ENCODE measurements at places on chromosomes 2 and 18.
A peak's percentile ranks its signal among the peaks of the same experiment; 100 is the strongest.

GRCh38 chr2:223884399-223884798 lies 47.0 kb upstream of the AP1S3 start:
- no peaks in the 10 kb centered on the region for H3K4me1 ChIP-seq
- H3K27me3 ChIP-seq: peaks cover 4% of the 10 kb centered on the region
- no peak overlapping the region for H3K27ac ChIP-seq
- H3K4me3 ChIP-seq: no peak overlapping the region
- H3K36me3 ChIP-seq: peaks cover 29% of the 10 kb centered on the region

DNA sequence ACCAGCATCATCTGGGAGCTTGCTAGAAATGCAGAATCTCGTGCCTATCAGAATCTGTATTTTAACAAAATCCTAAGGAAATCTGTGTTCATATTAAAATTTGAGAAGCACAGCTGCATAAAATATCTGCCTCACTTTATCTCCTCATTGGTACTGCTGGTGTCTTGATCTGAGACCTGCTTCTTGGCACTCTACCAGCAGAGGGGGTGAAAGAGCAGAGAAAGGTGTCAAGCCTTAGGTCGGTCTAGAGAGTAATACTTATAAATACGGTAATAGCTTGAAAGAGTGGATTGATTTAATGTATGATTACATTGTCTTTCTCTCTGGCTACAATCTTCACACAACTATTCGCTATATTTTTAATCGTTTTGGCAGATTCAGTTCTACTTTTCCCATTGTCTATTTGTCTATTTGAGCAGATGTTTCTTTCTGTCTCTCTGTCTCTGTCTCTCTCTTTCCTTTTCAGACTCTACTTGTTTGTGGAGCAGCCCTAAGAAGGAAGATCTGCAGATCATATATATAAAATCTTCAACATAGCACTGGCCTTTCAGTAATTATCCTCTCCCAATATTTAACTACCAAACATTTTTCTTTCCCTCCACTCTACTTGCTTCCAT lies 1.7 kb upstream of the GCG start:
- peak; percentile 68 for DNase-seq
- H3K27ac ChIP-seq: no peak overlapping the region
- peaks cover 3% of the 10 kb centered on the region for H3K4me1 ChIP-seq
- no peak overlapping the region for H3K4me3 ChIP-seq
- H3K36me3 ChIP-seq: no peaks in the 10 kb centered on the region

DNA sequence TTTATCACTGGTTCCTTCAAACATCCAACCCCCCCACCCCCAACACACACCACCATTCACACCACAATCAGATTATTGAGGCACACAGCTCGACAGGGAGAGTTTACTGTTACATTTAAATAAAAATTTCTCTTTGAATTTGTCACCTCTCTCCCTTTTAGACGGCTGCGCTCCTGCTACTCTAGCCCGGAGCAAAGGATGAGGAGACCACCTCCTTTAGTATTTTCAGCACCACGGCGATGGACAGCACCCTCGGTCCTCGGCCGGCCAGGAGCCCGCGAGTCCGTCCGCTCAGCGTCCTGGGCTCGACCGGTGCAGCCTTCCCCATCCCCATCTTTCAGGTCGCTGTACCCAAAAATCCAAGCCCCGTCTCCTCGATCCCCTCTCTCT lies 892 bp downstream of the CELF4 start:
- peak overlapping the region; percentile 84 for H3K4me3 ChIP-seq
- H3K4me1 ChIP-seq: peaks cover 7% of the 10 kb centered on the region
- peak; percentile 88 for DNase-seq

- no peak overlapping the region for H3K27ac ChIP-seq
- H3K4me3 ChIP-seq: no peak overlapping the region
- peaks cover 26% of the 10 kb centered on the region for H3K27me3 ChIP-seq
Measured at GRCh38 chr18:78779996-78780718, 199.5 kb upstream of the SALL3 start.

- H3K4me3 ChIP-seq: no peak overlapping the region
- H3K27ac ChIP-seq: no peak overlapping the region
- no peaks in the 10 kb centered on the region for H3K4me1 ChIP-seq
- no peak for DNase-seq
- no peaks in the 10 kb centered on the region for H3K27me3 ChIP-seq
Measured at GRCh38 chr18:47868744-47869143, 61.7 kb downstream of the SMAD2 start.

DNA sequence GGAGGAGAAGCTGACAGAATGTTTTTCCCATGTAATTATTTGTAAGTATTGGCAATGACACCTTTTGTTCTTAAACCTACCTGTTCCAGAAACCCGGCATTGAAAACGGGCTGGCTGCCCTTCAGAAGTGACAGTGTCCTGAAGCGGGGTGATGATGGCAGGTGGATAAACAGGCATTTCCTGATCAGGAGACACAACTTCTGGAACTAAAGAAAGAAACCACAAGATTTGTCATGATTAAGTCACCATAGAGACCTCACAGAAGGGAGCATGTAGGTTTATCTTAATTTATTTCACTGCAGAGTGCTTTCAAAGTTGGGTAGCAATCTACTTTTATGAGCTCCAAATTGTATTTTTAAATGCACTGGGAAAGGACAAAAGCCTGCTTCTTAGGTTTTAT lies 43.1 kb downstream of the TTN start:
- no peaks in the 10 kb centered on the region for H3K36me3 ChIP-seq
- no peak for DNase-seq
- no peak overlapping the region for H3K4me3 ChIP-seq
- H3K27ac ChIP-seq: no peak overlapping the region
- no peaks in the 10 kb centered on the region for H3K4me1 ChIP-seq

- H3K4me3 ChIP-seq: no peak overlapping the region
- no peaks in the 10 kb centered on the region for H3K36me3 ChIP-seq
- H3K27me3 ChIP-seq: no peaks in the 10 kb centered on the region
- no peak overlapping the region for H3K27ac ChIP-seq
- peak; percentile 64 for DNase-seq
Measured at GRCh38 chr2:153519257-153519875, 40.8 kb upstream of the RPRM start.

- no peaks in the 10 kb centered on the region for H3K27me3 ChIP-seq
- H3K36me3 ChIP-seq: no peaks in the 10 kb centered on the region
- no peak overlapping the region for H3K27ac ChIP-seq
Measured at GRCh38 chr18:68533641-68534040, 181.3 kb downstream of the TMX3 start.

GRCh38 chr2:201872591-201872990 lies 66.3 kb downstream of the CDK15 start:
- no peaks in the 10 kb centered on the region for H3K4me1 ChIP-seq
- H3K27me3 ChIP-seq: no peaks in the 10 kb centered on the region
- H3K36me3 ChIP-seq: no peaks in the 10 kb centered on the region
- no peak overlapping the region for H3K4me3 ChIP-seq

DNA sequence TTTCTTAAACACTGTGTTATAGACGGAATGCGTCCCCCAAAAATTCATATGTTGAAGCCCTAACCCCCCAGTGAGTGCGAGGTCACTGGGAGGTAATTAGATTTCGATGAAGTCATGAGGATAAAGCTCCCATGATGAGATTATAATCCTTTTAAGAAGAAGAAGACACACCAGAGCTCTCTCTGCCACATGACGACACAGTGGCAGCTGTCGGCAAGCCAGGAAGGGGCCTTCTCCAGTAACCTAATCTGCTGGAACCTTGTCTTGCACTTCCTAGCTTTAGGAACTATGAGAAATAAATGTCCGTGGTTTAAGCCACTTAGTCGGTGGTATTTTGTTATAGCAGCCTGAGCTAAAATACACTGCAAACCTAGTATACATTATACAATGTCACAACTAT lies 12.3 kb downstream of the TMEM237 start:
- H3K4me3 ChIP-seq: no peak overlapping the region
- no peak for DNase-seq
- H3K27me3 ChIP-seq: no peaks in the 10 kb centered on the region
- no peaks in the 10 kb centered on the region for H3K4me1 ChIP-seq
- H3K27ac ChIP-seq: no peak overlapping the region

DNA sequence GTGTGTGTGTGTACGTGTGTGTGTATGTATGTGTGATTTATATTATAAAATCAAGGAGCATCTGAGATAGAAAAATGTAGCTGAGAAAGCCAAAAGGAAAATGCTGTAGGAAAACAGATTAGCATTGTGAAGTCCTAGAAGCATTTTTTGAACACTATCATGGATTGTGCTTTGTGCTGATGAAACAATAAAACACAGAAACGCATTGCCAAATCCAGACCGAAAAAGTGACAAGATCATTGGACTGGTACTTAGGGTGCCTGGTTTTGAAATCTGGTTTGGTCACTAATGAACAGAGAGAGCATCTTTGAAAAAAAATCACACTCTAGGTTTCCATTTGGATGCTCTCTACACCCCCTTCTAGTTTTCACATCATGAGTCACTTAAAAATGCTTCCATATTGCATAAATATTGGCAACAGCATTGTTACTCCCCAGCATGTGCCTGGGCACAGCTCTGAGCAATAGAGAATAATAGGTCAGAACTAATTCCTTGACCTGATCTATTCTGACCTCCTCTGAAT lies 214.6 kb upstream of the LRRTM1 start:
- no peak for DNase-seq
- no peaks in the 10 kb centered on the region for H3K4me1 ChIP-seq
- no peaks in the 10 kb centered on the region for H3K36me3 ChIP-seq
- no peak overlapping the region for H3K27ac ChIP-seq
- no peak overlapping the region for H3K4me3 ChIP-seq
- H3K27me3 ChIP-seq: no peaks in the 10 kb centered on the region

DNA sequence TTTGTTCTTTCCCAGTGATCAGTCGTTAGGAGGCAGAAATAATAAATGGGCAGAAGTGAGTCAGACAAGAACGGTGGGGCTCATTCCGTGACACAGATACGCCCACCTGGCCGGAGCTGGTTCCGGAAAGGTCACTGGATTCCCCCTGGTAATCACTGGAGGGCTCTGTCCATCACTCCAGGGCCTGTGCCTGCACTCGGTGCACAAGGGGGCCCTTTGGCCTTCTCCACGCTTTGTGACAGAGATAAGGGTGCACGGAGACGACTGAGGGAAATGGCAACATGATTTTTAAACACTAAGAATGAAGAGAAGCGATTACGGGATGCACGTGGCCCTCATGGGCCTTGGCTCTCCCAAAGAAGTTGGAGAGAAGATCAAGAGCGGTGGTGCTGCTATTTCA lies 84.4 kb downstream of the PTGR3 start:
- H3K36me3 ChIP-seq: peaks cover 5% of the 10 kb centered on the region
- H3K27me3 ChIP-seq: peaks cover 3% of the 10 kb centered on the region
- H3K4me3 ChIP-seq: no peak overlapping the region
- no peak for DNase-seq
- H3K4me1 ChIP-seq: no peaks in the 10 kb centered on the region

- H3K36me3 ChIP-seq: no peaks in the 10 kb centered on the region
- H3K27me3 ChIP-seq: no peaks in the 10 kb centered on the region
- H3K4me1 ChIP-seq: no peaks in the 10 kb centered on the region
- DNase-seq: no peak
Measured at GRCh38 chr2:63081404-63081803, 30.8 kb downstream of the OTX1 start.

DNA sequence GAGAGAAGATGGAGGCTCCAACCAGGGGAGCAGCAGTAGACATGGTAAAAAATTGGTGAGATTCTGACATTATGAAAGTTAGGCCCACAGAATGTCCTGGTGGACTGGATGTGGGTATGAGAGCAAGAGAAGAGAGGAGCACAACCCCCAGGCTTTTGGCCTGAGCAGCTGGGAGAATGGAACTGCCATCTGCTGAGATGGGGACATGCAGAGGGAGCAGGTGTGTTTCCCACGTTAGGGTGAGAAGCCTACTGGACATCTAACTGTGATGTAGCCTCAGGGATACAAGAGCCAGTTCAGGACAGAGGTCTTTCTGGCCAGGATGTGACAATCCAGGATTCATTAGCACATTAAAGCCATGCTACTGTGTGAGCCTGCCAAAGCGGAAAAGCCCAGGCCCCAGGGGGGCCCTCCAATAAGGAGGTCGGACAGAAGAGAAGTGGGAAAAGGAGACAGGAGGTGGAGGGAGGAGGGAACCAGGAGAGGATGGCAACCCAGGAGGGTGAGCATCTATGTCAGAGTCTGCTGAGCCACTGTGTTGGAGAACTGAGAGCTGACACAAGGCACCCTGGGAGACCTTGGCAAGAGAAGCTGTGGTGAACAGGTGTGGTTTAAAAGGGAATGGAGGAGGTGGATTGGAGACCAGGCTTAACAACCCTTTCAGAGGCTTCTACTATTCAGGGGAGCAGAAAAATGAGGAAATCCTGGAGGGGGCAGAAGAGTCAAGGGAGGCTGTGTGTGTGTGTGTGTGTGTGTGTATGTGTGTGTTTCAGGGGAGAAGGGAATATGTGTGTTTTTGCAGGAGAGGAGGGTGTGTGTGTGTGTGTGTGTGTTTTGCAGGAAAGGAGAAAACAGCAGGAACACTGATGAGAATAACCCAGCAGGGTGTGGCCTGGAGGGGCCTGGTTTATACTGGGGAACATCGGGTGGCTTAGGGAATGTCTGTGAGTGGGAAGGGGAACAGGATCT lies 10.5 kb downstream of the CYB5A start:
- H3K4me3 ChIP-seq: peak overlapping the region; percentile 79
- peaks cover 9% of the 10 kb centered on the region for H3K27me3 ChIP-seq
- peak overlapping the region; percentile 92 for H3K27ac ChIP-seq

- H3K4me1 ChIP-seq: peaks cover 25% of the 10 kb centered on the region
- no peaks in the 10 kb centered on the region for H3K36me3 ChIP-seq
- H3K27me3 ChIP-seq: peaks cover 3% of the 10 kb centered on the region
- peak; percentile 18 for DNase-seq
- no peak overlapping the region for H3K27ac ChIP-seq
- H3K4me3 ChIP-seq: no peak overlapping the region
Measured at GRCh38 chr2:216404010-216404618, 8.2 kb upstream of the SMARCAL1 start.

- DNase-seq: no peak
- H3K4me3 ChIP-seq: no peak overlapping the region
- H3K27ac ChIP-seq: peak overlapping the region; percentile 24
- H3K27me3 ChIP-seq: peaks cover 14% of the 10 kb centered on the region
- peaks cover 41% of the 10 kb centered on the region for H3K36me3 ChIP-seq
Measured at GRCh38 chr2:9378433-9379390, 44.6 kb downstream of the ITGB1BP1 start.

GRCh38 chr2:3871002-3871401 lies 167.6 kb downstream of the DCDC2C start:
- no peak overlapping the region for H3K27ac ChIP-seq
- H3K4me3 ChIP-seq: no peak overlapping the region
- H3K27me3 ChIP-seq: no peaks in the 10 kb centered on the region
- DNase-seq: no peak
- no peaks in the 10 kb centered on the region for H3K4me1 ChIP-seq

GRCh38 chr2:144834998-144835633 lies 315.2 kb upstream of the ZEB2 start:
- H3K36me3 ChIP-seq: no peaks in the 10 kb centered on the region
- no peak for DNase-seq
- H3K27ac ChIP-seq: no peak overlapping the region
- no peaks in the 10 kb centered on the region for H3K27me3 ChIP-seq
